ENCODE measurements at places on chromosomes 5 and 9.

DNA sequence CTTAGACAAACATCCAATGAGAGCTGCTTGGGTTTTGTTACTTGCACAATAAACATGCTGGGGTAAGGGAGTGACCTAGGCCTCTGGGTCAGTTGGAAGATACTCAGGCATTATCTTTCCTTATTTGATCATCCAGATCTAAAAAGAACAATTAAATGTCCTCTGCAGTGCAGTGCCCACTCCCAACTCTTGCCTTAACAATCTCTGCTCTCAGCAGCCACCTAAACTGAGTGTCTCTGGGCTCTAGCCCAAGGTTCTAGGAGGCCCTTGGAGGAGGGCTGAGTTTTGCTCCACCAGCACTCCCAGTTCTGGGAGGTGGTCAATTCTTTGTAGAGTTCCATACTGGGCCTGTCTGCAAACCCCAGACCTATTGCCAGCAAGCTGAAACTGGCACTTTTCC, 1.8 kb downstream of the MCIDAS start:
- DNase-seq, result no peak

DNA sequence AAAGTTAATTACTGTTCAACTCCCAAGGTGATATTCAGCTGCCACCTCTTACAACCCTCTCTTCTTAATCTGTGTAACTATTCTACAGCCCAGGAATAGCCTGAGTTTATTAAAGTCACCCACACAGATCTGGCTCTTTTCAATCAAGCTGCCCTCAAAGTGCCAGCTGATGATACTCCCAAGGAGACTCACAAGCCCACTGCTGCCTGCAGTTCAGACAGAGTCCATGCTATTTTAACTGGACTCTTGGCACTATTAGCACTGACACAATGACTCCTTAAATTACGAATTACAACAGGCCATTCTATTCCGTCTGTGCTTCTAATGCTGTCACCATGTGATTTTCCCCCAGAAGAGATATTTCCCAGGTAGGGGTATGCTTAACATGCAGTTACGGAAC, 26.3 kb downstream of the REEP5 start:
- DNase-seq, result no peak

DNA sequence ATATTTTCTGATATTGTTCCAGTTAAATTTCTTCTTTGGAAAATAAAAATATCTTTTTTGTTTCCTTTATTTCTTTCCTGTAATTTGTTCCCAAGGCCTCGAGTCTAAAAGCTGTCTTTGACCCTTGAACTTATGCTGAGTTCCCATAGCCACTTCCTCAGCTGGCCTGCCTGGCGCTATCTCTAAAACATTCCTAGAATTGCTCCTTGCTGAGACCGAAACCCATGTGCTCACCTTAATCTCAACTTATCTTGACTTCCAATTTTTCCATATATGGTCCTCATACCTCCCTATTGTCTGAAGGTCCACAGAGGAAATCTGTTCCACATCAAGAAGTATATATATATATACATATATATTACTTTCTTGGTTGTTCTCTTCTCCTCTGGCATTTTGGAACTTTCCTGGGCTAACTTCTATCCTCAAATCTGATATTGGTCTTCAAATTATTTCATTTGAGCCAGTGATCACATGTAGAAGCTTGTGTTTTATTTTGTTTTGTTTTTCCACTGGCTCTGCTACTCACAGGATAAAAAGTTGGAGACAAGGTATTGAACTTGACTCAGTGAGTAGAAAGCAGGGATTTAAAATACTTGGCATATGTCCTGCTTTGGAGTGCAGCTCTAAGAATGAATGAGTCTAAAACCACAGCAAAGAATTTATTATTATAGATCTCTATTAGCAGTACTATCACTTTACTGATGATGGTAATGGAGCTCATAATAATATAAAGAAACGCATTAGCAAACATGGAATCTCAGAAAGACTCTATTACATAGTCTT, 45.2 kb downstream of the ENC1 start:
- no peak for DNase-seq

DNA sequence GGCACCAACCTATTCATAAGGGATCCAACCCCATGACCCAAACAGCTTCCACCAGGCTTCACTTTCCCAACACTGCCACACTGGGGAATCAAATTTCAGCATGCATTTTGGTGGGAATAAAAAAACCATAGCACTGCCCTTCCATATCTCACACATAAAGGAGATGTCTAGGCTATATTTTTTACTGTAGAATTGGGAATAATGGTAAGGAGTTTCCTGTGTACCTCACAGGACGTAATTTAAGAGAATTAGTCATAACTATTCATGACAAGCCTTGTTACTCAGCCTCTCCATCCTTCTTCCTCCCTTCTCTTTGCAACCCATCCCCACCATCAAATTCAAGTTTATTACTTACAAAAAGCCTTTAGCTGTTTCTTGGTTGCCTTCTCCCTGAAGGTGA, 352.1 kb downstream of the MLLT3 start:
- no peak for DNase-seq

DNA sequence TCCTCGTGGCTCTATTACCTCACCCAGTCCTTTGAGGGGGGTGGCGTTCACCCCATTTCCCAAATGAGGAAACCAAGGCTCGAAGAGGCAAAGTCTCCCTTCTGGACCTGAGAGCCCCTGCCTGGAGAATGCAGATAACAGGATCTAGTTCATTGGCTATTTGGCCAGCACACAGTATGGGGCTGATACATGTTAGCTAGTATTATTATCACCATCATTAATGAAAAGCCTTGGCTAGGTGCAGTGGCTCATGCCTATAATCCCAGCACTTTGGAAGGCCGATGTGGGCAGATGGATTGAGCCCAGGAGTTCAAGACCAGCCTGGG, 4.3 kb downstream of the SH3GLB2 start:
- DNase-seq, result no peak

- DNase-seq, result no peak
Observed at GRCh38 chr9:128056887-128057723, 10.0 kb downstream of the NAIF1 start.

- DNase-seq, result no peak
Observed at GRCh38 chr5:79692596-79692995, 3.0 kb downstream of the CMYA5 start.

DNA sequence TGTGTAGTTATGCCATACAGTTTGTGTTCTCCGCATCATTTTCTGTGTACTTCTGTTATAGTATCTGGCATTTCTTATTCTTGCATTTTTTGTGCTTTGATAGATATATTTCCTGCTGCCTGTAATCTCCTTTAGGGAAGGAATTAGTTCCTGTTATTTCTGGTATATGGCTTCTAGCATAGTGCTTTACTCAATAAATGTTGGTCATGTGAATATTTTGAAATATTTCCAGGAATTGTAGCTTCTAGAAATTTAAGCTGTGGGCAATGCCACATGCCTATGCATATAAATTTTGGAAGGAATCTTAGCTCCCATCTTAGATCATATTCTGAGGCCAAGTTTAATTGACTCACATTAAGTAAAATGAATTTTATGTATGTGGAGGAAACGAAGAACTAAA, 11.5 kb upstream of the PRRC1 start:
- DNase-seq, result no peak

- DNase-seq, result no peak
Observed at GRCh38 chr9:108078375-108078774, 588.8 kb upstream of the KLF4 start.

- DNase-seq, result no peak
Observed at GRCh38 chr5:56601641-56602071, 213.7 kb upstream of the MAP3K1 start.

GRCh38 chr9:17117372-17117771, 17.5 kb upstream of the CNTLN start:
- DNase-seq, result no peak

- no peak for DNase-seq
Observed at GRCh38 chr5:73282383-73282782, 109.4 kb downstream of the TMEM174 start.

- no peak for DNase-seq
Observed at GRCh38 chr5:160774666-160775315, 77.2 kb downstream of the ATP10B start.

GRCh38 chr5:90939211-90939610, 380.6 kb downstream of the ADGRV1 start:
- no peak for DNase-seq

DNA sequence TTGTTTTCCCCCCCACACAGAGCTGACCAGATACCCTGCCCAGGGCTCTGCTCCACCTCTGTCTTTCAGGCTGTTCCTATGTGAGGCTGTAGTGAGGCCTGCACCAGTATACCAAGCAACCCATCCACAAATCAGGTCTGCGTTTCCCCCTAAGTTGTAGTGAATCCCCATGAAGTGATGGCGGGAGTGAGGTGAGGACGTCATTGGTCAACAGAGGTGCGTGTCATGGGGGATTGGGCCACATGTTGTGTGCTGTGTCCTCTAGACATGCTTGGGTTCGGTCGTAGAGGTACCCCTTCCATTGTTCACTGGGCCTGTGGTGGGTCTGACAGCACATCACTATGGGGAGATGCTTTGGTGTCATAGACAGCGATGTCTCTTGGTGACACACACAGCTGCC, 184.6 kb downstream of the CACNA1B start:
- no peak for DNase-seq

DNA sequence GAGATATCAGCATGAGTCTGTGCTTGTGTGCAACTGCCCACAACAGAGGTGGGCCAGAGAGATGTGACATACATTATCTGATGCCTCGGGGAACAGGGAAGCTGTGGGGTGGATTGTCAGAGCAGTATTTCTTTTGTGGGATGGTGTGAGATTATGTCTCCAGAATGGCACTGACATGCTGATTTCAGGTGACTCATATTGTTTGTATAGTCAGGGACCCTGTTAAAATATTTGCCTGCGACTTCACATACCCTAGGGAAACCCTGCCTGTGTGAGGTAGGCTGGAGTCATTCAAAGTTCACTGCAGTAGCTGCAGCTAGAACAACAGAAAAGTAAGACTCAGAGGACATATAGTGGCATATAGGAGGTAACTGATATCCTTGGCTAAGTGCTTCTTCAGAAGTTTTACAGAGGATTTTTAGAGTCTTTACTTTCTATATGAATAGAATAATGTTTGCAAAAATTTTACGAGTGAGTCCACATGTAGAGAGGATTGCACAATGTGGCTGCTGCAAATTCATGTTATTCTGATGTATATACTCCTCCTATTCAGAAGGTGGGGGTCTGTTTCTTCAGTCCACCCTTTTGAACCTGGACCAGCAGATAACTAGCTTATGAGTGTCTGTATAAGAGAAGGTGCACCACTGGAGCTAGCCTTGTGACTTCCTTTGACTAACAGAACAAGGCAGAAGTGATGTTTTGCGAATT, 89.3 kb downstream of the MACIR start:
- no peak for DNase-seq

DNA sequence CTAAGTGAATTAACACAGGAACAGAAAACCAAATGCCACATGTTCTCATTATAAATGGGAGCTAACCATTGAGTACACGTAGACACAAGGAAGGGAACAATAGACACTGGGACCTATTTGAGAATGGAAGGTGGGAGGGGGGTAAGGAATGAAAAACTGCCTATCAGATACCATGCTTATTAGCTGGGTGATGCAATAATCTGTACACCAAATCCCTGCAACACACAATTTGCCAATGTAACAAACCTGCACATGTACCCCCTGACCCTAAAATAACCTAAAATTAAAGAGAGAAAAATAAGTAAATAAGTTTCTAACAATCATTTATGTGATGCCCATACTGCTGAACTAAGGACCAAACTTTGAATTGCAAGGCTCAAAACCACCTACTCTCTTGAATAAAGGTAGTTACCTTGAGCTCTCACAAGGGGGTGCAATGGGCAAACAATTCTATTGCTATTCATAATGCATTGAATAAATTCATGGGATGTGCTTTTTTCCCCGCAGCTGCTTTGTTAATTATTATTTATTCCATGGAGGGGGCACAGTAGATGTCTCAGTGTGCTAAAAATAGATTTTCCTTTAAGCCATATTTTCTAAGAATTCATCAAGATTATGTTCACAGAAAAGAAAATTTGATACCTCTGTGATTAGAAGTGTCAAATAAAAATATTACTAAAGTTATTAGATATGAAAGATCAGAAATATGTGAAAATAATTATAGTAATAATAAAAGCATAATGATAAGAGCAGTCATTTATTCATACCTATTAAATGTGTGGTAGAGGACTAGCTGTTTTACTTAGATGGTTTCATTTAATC, 76.2 kb upstream of the PTPN3 start:
- DNase-seq, result no peak

Data from stimulated activated effector memory CD8-positive, alpha-beta T cell treated with anti-CD3 and anti-CD28 coated beads, Interleukin-12 subunit alpha, Interleukin-12 subunit beta, amount 100 ng/mL, for 72 hours (primary cell).